ENCODE measurements at places on chromosomes 11 and 22.

GRCh38 chr11:4671741-4672140 is 25.9 kb downstream of the OR51E2 start:
- no peak for DNase-seq

- DNase-seq: no peak
Observed at GRCh38 chr22:17787241-17787640, 13.0 kb upstream of the BID start.

GRCh38 chr22:18088825-18089568 is 11.2 kb downstream of the PEX26 start:
- DNase-seq: no peak

DNA sequence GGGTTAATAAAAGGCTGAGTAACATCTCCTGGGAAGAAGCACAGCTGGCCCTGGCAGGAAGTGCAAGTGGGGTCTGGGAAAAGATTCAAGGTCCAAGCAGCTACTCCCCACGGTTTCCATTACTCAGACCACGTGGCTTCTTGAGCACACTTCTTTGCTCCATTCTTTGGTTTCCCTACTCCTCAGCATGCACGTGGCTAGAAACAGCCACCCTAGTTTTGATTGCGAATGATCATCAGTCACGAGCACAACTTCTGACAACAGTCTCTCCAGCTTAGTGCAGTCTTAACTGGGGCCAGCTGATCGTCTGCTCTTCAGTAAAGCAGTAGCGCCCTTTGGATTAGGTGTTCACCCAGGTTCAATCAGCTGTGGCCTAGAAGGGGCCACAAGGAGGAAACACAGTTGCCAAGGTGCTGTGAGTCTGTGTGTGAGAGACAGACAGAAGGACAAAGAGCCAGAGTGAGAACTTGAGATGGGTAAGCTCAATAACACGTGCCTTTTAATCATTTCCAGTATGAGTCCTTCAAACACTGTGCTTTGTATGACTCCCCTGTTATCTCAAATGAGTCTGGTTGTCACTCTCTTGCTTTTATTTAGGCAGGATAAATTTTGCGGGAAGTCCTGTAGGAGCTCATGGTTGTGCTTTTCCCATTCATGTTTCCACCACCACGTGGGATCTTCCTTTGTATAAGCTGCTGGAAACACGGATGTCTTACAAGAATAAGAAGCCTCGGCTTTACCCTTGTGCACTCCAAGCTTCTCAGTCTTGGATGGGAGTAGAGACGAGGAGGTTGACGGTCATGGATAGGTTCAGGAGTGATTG is 901 bp upstream of the PARVA start:
- DNase-seq: no peak

GRCh38 chr11:106690923-106691322 is 327.4 kb downstream of the GUCY1A2 start:
- DNase-seq: no peak

- DNase-seq: no peak
Observed at GRCh38 chr11:128285321-128285720, 302.0 kb downstream of the ETS1 start.

DNA sequence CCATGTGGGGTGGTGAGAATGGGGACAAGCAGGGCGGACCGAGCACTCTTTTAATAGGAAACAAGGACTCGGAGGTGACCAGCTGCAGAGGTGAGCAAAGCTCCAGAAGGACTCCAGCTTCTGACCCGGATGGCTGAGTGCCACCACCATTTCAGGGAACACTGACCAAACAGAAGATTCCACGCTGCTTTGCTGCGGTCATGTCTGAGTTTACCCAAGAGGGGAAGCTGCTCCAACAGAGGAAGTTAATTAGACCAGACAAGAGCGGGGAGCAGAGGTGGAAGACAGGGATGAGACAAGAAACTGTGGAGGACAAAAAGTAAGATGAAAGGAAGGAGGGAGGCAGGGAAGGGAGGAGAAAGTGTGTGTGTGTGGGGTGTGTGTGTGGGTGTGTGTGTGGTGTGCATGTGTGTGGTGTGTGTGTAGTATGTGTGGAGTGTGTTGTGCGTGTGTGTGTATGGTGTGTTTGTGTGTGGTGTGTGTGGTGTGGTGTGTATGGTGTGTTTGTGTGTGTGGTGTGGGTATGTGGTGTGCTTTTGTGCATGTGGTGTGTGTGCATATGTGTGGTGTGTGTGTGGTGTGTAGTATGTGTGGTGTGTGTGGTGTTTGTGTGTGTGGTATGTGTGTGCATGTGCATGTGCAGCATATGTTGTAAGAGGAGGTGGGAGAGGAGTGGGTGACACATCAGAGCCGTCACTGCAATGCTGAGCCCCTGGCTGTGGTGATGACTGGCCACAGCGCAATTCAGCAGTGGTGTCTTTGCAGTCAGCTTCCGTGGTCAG is 82.2 kb upstream of the AKIP1 start:
- no peak for DNase-seq

DNA sequence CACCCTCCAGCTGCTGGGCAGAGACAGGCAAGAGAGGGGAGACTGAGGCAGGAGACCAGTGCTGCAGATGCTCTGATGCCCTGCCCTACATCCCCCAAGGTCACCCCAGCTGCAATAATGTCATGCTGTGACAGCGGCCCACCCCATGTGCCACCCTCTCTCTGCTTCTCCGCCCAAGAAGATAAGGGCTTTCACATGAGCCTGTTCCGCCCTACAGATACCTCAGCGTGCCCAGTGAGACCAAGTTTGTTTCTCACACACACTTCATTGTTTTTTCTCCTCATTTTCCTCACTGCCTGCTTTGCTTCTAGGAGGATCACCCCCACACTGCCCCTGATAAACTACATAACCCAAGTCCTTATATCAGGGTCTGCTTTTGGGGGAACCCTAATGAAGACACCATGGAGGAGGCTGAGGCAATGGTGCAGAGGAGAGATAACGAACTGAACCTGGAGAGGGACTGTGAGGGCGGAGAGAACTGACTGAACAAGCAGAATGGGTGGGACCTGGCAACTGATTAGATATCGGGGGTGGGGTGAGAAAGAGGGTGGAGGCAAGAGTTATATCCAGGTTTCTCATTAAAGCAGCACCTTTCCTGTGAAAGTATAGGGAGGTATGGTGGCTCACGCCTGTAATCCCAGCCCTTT is 37.5 kb upstream of the TSKU start:
- no peak for DNase-seq

DNA sequence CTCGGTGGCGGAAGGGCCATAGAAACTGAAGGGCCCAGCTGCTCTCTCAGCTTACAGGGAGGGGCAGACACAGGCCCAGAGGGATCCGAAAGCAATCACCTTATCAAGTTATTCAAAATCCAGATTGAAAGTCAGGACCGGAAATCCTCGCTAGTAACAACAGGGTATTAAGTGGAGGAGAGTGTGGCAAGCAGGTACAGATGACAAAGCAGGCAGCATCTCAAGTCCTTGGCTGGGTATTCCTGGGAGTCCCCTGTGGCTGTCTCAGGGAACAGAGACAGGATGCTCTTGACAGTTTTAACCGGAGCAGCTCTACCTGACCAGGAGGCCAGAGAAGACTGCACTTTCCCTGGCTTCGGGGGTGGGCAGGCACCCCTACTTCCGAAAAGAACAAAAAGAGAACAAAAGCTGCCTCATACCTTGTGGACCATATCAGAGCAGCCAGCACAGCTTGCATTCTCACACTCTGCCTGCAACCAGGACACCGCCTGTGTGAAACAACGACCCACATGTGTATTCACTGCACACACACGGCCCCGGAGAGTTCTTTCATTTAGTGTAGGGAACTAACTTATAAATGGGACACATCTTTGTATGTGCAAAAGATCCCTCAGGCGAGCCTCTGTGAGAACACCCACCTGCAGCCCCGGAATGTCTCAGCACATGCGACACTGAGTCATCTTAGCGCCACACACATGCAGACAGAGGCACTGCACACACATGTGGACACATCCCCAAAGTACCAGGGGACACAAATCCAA is 78.3 kb downstream of the MICAL3 start:
- no peak for DNase-seq

- no peak for DNase-seq
Observed at GRCh38 chr22:37514526-37515051, 4.6 kb downstream of the CARD10 start.

DNA sequence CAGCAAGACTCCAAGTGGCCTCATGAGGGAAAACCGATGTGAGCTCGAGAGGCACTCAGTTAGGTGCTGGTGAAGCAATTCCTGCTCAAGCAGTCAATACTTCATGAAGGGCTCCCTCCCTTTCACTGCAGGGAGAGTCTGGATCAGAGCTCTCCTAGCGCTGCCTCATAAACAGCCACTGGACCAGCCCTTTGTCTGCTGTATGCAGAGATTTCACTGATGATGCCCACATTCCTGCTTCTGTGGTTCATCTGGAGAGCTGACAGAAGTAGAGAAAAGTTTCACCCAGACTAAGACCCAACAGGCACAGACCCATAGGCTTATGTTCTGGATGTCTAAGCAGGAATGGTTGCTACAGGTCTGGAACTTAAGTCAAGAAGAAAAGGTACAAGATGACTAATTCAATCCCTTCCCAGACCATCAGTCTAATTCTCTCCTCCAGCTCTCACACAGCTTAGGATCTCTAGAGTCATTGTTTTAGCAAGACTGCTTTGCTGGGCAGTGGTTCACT is 4.0 kb downstream of the UCP2 start:
- DNase-seq: no peak
